ENCODE measurements at places on chromosomes 7 and 10.

GRCh38 chr10:4061441-4061951, 276.5 kb upstream of the KLF6 start:
- no peak for DNase-seq

- no peak for DNase-seq
Measured at GRCh38 chr7:2443491-2443890, 32.7 kb downstream of the GRIFIN start.

DNA sequence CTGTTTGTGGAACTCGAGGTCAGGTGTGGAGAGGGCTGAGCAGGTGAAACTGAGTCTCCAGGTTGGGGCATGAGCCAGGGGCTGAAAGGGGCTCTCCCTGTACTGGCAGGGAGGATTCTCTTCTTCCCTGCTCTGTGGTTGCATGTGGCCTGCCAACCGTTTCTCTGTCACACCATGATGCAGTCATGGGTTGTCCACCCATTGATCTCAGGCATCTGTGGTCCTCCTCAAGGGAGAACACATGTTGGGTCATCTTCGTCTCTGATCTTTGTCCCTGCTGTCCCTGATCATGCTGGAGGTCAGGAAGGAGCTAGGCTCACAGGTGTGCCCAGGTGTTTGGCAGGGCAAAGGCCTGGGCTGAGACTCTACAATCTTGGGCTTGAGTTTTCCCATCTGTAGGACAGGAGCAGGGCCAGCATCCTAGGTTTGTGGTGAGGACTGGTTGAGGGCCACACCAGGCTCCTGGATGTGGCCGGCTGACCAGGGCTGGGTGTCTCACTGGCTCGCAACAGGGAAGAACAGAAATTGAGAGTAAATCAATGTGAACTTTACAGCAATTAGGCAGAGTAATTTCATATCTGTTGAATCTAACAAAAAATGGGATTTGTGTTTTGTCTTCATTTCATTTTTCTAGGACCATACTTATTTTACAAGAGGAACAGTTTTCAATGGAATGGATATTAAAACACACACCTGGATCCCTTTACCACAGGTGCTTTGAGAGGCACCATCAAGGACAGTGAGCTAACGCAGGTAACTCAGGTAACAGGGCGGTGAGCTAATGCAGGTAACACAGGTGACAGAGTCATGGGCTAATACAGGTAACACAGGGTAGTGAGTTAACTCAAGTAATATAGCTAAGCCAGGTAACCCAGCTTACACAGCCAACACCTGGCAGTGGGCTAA, 58.5 kb upstream of the IGFBP3 start:
- no peak for DNase-seq

DNA sequence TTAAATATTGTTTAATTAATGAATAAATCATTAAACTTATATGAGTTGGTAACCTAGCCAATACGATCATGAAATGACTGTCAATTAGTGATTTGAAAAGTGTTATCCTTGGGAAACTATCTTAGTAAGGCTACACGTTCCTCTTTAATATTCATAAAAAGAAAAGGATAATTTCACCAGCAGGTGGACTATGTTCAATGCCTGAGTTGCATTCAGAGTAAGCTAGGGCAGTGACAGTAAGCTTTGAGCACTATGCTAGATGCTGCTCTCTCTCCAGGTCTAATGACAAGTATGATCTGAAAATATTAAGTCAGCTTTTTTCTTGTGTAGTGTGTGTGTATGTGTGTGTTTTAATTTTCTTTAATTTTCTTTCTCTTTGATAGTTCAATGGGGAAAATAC, 486.3 kb upstream of the PCDH15 start:
- no peak for DNase-seq

GRCh38 chr7:117134889-117135552, 181.7 kb downstream of the ST7 start:
- DNase-seq = no peak

DNA sequence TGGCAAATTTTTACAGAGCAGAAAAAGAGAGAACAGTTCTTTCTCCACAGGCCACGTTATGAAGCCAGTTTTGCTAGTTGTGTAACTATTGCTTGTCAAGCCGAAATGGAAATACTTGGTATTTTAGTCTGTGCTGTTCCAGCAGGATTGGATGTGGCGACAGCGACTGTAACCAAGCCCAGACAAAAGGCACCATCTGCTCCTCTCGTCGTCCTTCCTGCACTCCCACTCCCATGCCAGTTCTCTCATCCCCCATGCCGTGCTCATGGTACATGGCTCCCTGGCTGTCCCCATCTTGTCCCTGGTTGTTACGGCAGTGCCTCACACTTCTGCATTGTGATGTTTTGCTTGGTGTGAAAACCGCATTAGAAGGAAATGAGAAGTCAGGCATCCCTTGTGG, 185.7 kb upstream of the FZD8 start:
- no peak for DNase-seq

DNA sequence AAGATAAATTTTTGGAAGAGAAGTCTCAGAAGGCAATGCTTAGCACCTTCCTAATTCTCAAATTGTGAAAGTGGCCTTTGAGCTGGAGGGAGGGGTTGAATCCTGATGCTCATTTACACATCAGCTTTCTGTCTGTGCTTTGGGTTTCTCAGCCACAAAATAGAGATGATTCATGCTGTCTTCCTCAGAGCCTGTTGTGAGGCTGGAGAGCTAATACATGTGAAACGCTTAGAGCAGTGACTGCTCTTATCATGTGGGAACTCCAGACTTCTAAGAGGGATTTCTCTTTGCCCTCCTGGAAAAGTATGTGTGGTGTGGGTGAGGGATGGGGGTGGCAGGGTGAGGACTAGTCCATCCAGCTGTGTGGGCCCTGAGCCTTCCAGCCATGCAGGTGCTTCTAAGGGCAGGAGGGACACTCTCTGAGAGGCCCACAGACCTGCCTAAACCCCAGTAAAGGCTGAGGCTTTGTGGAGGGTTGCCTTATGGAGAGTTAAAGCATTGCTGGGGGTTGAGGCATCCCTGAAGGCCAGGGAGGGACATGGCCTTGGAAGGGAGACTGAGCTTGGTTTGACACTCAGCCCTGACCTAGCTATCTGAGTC, 4.8 kb upstream of the EVX1 start:
- DNase-seq = no peak

GRCh38 chr7:151833691-151834090, 43.2 kb downstream of the PRKAG2 start:
- no peak for DNase-seq

DNA sequence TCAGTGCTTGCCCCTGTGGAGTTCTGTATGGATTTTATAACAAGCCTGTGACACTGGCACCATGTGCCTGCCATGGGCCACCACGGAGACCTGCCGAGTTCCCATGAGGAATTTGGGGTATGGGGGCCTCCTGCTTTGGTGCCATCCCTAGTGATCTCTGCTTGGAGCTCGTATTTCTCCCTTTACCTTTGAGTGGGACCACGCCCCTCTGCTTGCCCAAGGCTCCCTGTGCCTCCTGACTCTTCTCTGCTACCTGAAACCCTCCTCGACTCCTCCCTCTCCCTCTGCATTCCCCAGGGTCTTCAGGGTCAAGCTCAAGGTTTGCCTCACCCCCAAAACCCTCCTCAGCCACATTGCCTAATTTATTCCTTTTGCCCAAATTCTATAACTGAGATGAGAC, 225.0 kb downstream of the BUB3 start:
- no peak for DNase-seq

DNA sequence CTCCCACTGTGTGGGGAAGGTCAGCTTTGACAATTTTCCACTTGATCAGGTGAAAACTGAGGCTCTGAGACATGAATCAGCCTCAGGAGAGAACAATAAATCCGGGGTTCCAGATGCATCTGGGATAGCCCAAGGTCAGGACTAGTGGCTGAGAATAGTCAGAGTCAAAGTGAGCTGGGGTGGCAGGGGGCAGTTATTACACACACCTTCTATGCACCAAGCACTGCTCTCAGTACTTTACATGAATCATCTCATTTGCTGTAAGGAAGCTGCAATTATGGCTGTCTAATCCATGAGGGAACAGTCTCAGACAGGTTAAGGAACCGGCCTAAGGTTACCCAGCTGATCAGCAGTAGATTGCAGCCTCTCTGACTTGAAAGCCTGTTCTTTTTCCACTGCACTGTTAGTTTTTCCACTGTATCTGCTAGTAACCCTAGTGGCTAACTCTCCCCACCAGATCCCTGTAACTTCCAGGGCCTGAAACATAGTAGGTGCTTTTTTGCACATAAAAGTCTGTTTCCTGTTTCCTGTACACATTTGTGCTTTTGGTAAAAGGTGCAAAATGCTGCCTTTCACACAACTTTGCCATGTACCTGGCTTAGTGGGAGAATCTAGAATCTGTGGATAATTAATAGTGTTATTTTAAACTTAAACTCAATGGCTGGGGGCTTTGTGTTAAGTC, 125.9 kb downstream of the EMX2 start:
- no peak for DNase-seq

DNA sequence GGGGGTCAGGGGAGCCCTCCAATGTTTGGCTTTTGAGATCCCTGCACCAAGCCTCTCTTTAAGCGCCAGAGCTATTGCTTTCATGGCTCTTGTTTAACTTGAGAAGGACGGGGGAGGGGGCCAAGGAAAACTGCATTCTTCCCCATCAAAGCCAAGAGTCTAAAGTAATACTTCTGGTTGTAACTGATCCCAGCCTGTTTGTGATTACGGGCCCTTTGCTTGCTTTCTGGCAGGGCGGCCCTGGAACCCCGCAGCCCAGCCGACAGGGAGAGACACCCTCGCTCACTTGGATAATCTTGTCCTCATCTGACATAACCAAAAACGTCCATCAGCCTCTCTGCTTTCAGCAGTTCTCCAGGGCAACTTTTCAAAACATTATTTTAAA, 154.7 kb downstream of the NEURL1 start:
- no peak for DNase-seq

DNA sequence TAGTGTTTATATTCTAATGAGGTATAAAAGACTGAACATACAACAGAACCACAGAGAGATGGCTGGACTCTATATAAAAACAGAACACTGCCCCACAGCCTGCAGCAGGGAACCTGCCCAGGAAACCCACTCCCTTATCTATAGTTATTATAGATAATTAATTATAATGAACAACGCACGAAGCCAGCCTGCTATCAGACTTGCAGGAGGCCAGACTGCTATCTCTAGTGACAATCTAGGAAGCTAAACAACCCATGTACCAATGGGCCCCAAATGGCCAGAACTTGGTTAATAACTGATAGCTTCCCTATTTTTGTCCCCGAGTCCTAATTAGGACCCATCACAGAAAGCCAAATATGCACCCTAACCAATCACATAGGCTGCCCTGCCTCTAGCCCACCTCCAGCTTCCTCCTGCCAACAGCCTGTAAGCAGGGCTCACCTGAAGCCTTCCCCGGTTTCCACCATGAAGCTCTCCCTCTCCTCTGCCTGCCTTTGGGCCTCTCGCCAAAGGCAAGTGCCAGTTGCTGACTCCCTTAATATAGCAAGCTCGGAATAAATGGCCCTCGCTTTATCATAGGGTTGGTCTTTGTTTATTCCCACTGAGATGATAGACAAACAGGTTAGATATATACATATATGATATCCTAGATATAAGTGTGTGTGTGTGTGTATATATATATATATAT, 74.5 kb downstream of the SYPL1 start:
- no peak for DNase-seq

All from stimulated activated CD8-positive, alpha-beta memory T cell treated with anti-CD3 and anti-CD28 coated beads, Interleukin-7, amount 100 ng/mL, for 24 hours (primary cell).